Activated naive CD4-positive, alpha-beta T cell treated with Interleukin-2 at 50 U/mL for 16 hours (primary cell): ENCODE measurements at places on chromosomes 2 and 18.
A peak's percentile ranks its signal among the peaks of the same experiment; 100 is the strongest.

GRCh38 chr2:99555404-99555803, 65.6 kb upstream of the REV1 start:
- DNase-seq: no peak

- DNase-seq: peak; percentile 66
These were observed 81.1 kb downstream of the RTP5 start for GRCh38 chr2:241950413-241951315.

DNA sequence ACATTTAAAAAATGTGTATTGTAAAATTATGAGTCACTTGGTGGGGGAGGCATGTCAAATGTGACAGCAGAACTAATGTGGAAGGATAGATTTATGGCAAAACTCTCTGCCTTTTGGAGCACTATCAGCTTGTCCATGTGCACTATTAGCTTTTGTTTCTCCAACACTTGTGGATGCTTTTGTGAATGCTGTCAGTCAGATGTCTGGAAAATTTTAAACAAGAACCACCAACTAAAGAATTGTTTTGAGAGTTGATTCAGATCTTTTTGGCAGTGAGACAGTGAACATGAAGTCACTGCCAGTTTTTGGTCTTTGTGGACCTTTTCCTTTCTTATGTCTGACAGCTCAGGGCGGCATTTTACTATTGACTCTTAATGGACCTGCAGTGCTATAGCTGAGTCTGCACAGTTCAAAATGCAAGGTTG, 72.4 kb downstream of the KIAA1328 start:
- no peak for DNase-seq

- no peak for DNase-seq
These were observed 36.9 kb downstream of the ADAM17 start for GRCh38 chr2:9518780-9519179.

DNA sequence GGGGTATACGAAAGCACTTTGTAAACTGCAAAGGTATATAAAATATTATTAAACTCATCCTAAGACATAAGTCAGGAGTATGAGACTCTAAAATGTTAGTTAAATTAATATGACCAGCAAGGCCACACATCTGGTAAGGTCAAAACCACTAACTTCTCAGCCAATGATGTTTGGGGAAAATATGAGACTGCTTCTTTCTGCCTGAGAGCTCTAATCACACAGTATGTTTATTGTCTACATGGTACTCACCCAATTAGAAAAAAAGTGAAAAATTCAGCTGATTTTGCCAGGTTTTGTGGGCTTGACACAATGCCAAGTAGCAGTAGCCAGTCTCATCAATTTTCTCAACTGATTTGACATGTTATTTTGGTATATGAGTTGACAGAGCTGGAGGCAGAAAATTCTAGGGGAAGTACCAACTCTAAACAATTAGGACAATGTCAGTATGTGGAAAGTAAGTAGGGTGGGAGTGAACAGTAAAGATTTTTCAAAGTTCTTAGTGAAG, 87.3 kb downstream of the ALK start:
- no peak for DNase-seq

DNA sequence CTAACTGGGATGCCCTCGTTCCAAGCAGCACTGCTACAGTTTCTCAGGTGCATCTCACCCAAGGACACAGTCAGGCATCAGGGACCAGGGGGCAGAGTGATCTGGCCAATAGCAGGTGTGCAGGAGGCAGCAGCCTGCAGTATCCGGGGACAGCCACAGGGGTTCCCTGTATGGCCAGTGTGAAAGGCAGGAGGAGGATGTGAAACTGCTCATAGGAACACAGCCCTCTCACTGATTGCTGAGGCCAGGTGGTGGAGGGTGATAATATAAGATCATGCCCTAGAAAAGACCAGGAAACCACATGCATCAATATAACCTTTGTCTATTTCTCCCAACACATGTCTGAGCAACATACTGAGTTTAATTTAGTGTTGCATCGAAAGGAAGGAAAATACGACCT, 112.7 kb upstream of the TACR1 start:
- DNase-seq: no peak

DNA sequence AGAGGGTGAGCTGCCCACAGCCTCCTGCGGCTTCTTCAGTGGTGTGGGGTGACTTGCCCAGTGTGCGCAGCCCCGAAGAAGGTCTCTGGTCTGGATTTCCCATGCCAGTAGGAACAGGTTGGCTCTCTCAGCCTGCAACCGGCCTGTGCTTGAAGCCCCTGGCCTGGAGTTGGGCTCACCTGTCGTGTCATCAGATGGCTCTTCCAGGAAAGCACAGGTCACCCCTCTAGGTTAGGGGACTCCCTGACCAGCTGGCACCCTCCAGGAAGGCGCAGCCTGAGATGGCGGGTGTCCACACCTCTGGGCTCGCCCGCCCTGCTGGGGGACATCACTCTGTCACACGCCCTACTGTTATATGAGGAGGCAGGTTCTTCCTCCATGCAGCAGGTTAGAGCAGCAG, 179.8 kb downstream of the SEPTIN10 start:
- DNase-seq: no peak

GRCh38 chr18:74422541-74422940, 34.6 kb downstream of the DIPK1C start:
- DNase-seq: no peak

GRCh38 chr2:145957929-145958328, 1438.0 kb upstream of the ZEB2 start:
- no peak for DNase-seq

DNA sequence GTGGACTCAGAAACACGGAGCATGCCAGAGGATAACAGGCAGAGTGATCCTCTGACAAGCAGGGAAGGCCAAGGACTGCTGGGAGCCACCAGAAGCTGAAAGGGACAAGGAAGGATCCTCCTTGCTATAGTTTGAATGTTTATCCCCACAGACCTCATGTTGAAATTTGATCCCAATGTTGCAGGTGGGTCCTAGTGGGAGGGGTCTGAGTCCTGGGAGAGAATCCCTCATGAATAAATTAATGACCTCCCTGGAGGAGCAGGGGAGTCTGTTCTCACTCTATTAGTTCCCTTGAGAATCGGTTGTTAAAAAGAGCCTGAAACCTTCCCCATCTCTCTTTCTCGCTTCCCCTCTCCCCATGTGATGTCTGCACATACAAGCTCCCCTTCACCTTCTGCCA, 124.4 kb downstream of the FBXO15 start:
- DNase-seq: no peak

- no peak for DNase-seq
These were observed 179.4 kb downstream of the INHBB start for GRCh38 chr2:120525056-120526046.

- no peak for DNase-seq
These were observed 270.0 kb upstream of the PXDN start for GRCh38 chr2:2014251-2014771.

- no peak for DNase-seq
These were observed 448.7 kb upstream of the HNRNPA3 start for GRCh38 chr2:176763851-176764404.

GRCh38 chr2:196594158-196594557, 45.4 kb upstream of the CCDC150 start:
- DNase-seq: no peak

GRCh38 chr2:173021939-173022371, 53.7 kb upstream of the MAP3K20 start:
- DNase-seq: no peak

DNA sequence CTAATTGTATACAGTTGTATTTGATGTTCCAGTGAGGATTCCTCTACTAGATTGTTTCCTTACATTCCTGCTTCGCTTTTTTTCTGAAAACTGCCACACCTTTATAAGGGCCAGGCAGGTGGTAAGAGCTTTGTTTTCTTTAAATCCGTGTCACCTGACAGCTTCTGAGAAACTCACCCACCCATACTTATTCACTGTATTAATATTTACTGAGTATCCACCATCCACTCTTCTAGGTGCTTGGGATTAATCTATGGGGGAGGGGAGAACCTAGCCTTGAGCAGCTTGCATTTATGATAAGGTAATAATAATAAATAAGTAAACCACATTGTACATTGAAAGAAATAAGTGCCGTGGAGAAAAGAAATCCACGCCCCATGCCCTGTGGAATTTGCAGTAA, 174.7 kb upstream of the AGAP1 start:
- no peak for DNase-seq

DNA sequence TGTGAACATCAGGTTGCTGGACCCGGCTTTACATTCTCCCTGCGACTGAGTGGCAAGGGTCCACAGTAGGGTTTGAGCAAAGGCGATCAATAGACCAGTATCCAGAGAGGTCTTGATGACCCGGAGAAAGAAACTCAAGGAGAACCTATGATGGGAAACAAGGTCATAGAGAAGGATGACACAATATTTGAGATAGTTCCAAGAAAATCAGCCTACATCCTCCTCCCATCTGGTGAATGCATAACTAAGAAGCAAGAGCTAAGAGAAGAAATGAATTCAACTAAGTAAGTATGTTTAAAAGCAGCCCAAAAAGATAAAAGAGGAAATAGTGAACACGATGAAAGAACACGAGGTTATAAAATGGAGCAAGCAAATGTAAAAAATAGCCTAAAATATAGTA, 166.3 kb downstream of the CD8B2 start:
- no peak for DNase-seq

DNA sequence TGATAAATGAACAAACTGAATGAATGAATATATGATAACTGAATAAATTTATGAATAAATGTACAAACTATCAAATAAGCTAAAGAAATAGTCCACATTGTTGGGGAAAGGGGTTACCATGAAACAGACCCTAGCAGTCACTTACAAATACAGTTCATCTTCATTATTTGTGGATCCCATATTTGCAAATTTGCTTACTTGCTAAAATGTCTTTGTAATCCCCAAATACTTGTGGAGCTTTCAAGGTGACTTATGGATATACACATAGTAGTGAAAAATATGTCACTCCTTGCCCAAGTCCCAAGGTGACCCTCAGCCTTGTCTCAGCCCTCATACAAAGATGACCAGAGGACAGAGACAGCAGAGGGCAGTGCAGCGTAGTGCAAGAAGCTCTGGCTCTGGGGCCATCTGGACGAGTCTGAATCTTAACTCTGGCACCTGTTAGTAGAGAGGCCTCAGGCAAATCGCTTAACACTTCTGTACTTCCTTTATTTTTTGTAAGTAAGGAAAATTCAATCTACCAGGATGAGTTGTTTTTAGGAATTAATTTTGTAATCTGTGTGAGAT, 3.1 kb downstream of the PAIP2B start:
- no peak for DNase-seq

DNA sequence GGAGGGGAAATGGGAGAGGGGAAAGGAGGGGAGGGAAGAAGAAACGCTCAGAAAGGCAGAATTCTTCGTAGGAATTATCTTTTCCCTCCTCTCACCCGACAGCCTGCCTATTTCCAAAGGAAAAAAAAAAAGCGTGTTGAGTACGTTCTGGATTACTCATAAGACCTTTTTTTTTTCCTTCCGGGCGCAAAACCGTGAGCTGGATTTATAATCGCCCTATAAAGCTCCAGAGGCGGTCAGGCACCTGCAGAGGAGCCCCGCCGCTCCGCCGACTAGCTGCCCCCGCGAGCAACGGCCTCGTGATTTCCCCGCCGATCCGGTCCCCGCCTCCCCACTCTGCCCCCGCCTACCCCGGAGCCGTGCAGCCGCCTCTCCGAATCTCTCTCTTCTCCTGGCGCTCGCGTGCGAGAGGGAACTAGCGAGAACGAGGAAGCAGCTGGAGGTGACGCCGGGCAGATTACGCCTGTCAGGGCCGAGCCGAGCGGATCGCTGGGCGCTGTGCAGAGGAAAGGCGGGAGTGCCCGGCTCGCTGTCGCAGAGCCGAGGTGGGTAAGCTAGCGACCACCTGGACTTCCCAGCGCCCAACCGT, at the start of gene GAD1:
GAD1 (plus strand) TSS at position 384 of the 589 bp plus-strand sequence. CDS start 1,705 bp downstream, outside the sequence.
- DNase-seq: peak; percentile 66

- no peak for DNase-seq
These were observed 131.1 kb downstream of the IKZF2 start for GRCh38 chr2:213020268-213020667.

- DNase-seq: no peak
These were observed 67.4 kb downstream of the ADNP2 start for GRCh38 chr18:80176334-80177073.

DNA sequence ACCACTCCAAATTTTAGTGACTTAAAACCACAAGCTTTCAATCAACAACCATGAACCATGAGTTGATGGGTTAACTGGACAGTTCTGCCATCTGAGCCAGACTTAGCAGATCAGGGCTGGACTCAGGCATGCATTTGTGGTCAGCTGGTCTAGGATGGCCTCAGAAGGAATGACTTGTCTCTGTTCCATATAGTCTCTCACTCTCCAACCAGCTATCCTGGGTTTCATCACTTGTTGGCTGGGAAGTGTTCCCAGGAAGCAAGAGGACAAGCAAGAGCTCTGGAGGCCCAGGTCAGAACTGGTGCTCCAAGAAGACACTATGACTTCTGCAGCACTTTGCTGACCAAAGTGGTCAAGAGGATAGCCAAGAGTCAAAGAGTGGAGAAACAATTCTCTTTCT, 17.5 kb upstream of the MAP3K20 start:
- no peak for DNase-seq

- DNase-seq: no peak
These were observed 127.2 kb downstream of the TPO start for GRCh38 chr2:1540481-1540880.

DNA sequence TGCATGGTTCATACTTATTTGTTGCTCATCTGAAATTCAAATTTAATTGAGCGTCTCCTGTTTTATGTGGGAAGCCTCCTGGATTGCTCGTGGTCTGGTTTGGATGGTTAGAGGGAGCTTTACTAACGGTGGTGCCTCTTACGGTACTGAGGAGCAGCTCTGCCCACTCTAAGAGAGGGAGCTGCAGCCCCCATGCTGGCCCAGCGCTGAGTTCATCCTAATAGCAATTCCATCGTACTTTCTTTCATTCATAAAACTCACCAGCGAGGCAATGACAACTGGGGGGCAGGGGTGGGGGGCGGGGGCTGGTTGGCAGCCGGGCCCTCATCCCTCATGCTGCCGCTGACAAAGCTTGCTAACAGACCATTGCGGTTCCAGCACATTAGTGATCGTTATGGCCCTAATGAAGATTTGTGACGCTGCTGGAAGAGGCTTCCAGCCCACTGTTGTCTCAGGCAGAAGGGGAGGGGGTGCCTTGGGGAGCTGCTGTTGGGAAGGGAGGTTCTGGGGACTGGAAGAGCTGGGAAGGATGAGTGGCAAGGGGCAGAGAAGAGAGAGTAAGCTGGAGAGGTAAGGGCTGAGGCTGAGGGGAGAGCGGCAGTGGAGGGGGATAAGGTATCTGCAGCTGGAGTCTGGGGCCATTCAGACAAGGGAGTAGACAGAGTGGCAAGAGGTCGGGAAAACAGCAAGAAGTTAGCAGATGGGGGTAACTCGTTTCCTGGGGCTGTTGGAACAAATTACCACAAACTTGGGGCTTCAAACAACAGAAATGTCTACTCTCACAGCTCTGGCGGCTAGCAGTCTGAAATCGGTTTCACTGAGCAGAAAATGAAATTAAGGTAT, 238.1 kb downstream of the LPIN1 start:
- no peak for DNase-seq
